ENCODE measurements at places on chromosomes 6 and 20.

- no peak for DNase-seq
Observed at GRCh38 chr20:25461786-25462545, 54.5 kb downstream of the GINS1 start.

- no peak for DNase-seq
Observed at GRCh38 chr6:143232849-143233248, 172.2 kb downstream of the AIG1 start.

GRCh38 chr6:56430629-56431600, 183.5 kb upstream of the COL21A1 start:
- no peak for DNase-seq

DNA sequence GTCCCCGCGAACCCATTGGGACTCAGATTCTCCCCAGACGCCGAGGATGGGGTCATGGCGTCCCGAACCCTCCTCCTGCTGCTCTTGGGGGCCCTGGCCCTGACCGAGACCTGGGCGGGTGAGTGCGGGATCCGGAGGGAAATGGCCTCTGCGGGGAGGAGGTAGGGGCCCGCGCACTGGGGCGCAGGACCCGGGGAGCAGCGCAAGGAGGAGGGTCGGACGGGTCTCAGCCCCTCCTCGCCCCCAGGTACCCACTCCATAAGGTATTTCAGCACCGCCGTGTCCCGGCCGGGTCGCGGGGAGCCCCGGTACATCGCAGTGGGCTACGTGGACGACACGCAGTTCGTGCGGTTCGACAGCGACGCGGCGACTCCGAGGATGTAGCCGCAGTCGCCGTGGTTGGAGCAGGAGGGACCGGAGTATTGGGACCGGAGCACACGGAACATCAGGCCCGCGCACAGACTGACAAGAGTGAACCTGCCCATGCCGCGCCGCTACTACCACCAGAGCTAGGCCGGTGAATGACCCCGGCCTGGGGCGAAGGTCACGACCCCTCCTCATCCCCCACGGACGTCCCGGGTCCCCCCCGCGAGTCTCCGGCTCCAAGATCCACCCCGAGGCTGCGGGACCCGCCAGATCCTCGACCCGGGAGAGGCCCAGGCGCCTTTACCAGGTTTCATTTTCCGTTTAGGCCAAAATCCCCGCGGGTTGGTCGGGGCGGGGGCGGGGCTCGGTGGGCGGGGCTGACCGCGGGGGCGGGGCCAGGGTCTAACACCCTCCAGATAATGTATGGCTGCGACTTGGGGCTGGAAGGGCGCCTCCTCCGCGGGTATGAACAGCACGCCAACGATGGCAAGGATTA, 15.7 kb upstream of the HLA-A start:
- peak; percentile 42 for DNase-seq

DNA sequence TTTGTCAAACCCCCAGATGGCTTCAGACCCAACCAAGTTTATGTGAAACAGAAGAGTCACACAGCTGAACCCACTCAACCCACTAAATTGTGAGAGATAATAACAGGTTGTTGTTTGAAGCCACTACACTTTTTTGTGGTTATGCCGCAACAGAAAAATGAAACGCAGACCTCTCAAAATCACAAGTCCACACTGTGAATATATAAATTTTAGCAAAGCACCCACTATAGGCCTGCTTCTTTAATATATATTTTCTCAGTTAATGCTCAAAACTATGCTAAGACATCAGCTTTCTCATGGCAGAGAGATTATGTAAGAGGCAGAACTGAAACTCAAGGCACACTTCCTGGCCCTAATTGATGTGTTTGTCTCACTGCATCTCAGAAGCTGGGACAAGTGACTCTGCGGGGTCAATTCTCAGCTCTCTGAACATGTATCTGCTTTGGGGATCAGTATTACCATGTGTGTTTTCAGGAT, 27.7 kb downstream of the MAP3K5 start:
- no peak for DNase-seq

DNA sequence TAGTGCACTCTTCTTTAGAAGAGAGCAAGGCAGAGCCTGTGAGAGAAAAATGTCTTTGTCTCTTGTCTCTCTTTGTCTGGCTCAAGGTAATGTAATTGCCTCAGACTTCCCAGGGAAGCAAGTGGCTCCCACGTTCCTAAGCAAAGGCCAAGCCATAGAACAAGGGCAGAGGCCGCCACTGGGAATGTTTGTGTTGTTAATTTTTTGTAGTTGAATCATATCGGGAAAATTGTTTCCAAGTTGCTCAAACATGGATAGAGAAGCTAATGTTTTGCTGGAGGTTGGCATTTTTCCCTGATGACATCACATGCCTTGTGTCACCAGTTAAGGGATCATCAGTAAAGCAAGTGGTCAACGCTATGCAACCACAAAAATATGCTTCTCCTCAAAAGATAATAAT, 211.5 kb upstream of the FOXA2 start:
- no peak for DNase-seq

- no peak for DNase-seq
Observed at GRCh38 chr20:57449398-57450354, 58.5 kb downstream of the RBM38 start.

GRCh38 chr6:135630789-135631376, 133.3 kb upstream of the AHI1 start:
- no peak for DNase-seq

- no peak for DNase-seq
Observed at GRCh38 chr20:47330933-47331708, 25.4 kb downstream of the ZMYND8 start.

Measured in esophagus squamous epithelium (tissue), 5 donors.